ENCODE measurements at places on chromosomes 3 and 15.

DNA sequence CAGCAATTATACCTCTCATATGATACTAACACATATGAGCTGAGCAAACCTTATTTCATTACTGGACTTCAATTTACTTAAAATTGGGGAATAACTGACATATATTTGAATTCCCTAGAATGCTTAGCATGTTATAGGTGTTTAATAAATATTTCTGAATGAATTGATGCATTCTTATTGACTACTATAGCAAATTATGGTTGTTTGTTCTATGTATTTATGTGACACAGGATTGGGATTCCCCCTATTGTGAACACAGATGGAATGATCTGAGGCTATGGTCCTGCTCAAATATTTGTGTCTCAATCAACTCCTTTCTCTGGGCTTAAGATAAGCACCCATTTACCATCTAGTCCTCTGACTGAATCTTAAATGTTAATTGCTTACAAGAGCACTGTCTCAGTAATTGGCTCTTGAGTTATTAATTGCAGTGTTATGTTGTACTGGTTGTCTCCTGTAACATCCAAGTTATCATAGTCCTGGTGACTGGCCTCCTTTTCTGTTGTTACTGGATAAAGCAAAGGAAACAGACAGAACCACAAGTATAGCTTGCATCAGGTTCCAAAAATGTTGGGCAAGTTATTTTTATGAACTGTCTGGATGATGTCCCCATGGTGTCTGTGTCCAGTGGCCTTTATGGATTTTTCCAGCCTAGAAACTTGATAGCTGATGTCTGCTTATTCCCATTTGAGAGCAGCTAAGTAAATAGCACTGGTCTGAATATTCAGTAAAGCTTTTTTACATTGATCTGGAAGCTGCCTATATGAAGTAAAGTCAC is 2.3 kb upstream of the UACA start:
- DNase-seq = no peak

DNA sequence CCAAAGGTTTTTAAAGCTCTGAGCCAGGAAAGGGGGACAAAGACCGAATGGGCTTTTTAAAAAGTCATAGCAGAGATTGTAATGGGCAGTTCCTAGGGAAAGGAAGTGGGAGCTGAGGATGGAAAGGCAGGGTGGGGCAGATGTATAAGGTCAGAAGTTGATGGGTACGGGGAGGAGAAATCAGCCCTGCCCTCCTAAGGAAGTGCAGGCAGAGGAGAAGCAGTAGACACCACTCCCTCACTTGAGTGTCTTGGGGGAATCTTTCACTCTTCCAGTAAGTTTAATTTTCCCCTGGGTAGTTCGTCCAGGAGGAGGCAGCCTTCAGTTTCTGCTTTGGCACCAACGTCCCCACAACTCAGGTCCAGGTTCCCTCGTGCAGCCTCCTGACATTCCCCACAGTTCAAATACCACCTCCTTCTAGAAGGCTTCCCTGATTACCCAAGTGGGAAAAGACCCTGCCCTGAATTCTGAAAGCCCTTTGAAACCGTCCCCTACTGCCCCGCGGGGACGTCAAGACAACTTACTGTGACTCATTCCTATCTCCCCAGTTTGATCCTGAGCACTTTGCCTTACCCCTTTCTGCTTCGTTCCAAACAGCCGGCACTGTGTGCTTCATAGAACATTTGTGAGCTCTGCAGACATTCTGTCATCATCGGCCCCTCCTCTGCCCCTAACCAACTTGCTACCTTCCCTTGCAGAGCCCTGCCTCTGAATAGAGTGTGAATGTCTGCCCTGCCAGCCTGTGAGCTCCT is 14.3 kb upstream of the SRP14 start:
- no peak for DNase-seq

GRCh38 chr15:31257286-31257685 is 69.3 kb upstream of the KLF13 start:
- no peak for DNase-seq

- DNase-seq = no peak
Measured at GRCh38 chr15:85534031-85534430, 153.6 kb downstream of the AKAP13 start.

DNA sequence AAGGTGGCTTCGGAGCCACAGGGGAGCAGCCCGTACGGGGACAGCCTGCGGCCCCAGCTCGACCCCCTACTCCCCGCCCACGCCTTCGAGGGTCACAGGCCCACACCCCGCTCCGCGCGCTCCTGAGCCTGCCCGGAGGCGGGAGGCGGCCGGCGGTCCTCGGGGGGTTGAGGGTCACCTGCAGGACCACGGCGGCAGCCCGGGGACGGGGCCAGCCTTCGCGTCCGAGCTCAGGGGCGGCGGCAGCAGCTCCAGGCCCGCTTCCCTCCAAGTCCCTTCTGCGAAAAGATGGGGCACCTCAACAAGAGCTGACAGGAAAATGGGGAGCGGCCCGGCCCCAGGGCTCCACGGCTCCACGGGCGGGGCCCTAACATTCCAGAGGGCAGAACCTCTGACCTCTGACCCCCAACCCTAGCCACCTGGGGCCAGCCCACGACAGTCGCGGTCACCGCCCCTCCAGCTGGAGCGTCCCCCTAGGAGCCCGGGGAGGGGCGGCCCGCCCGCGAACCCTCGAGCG is 428 bp downstream of the LYSMD4 start:
- no peak for DNase-seq

DNA sequence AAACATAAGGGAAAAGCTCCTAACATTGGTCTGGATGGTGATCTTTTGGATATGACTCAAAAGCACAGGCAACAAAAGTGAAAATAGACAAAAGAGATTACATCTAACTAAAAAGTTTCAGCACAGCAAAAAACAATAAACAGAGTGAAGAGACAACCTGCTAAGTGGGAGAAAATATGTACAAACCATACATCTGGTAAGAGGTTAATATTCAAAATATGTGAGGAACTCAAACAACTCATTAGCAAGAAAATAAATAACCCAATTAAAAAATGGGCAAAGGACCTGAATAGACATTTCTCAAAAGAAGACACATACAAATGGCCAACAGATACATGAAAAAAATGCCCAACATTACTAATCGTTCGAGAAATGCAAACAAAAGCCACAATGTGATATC is 19.0 kb upstream of the NR1I2 start:
- no peak for DNase-seq

GRCh38 chr3:13009946-13010315 is 63.3 kb downstream of the IQSEC1 start:
- DNase-seq = no peak

DNA sequence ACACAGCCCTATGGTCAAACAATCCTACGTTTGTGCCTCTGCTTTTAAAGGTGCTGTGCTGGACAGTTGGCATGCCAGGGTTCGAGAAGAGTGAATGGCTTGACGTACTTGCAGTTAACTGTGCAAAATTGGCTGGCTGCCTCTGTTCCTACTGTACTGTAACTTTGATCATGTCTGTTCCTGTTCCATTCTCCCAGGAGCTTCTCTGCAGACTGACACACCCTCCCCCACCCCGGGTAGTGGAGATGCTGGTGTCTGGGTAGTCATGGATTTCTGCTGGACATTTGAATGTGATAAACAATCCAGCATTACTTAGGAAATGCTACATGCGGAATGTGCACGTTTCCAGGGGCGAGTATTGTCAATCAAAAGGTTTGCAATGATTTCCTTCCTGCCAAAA is 6.5 kb upstream of the VILL start:
- DNase-seq = no peak

DNA sequence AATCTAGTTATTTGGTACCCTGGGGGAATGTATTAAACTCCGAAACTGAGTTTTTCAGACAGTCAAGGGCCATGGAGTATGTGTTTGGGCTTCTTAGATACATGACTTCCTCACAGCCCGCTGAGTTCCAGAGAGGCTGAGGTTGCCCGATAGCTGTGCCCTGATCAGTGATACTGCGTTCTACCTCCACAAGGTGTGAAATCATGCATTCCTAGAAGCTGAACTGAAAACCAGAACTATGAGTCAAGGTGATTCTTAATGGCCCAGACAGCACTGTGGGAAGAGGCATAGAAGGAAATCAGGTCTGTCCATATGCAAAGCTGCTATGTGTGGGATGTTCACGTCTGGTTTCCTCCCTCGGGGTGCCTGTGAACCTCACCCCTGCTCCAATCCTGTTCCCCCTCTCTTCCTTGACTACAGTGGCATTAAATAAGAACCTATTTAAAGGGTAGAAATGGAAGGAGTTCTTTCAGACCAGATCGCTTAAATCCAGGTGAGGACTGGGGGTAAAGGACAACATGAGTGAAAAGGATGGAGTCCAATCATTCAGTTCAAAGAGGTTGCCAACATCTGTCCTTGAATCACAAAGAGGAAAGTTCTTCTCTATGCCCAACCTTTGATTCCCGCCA is 74.3 kb downstream of the MYO1E start:
- no peak for DNase-seq

DNA sequence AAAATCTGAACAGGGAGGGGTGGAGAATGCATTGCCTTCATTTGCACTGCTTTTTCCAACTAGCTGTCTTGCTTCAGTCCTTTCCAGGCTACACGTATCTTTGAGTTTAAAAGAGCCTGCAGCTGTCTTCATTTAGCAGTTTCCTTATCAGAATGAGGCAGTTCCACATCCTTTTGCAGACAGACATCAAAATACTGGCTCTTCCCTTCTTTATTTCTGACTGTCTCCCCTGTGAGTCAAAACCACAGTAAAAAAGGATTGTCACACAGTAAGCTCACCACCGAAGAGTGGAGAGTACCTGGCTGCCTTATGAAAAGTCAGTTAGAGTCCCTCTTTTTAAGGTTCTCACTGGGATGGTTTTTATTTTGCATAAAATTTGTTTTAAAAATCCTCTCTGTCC is 205.5 kb upstream of the CD96 start:
- DNase-seq = no peak

Measured in retinal pigment epithelial cell (primary cell).